ENCODE measurements at places on chromosomes 3 and 15.

- no peak for DNase-seq
Measured at GRCh38 chr15:44087578-44088465, 107.2 kb downstream of the FRMD5 start.

DNA sequence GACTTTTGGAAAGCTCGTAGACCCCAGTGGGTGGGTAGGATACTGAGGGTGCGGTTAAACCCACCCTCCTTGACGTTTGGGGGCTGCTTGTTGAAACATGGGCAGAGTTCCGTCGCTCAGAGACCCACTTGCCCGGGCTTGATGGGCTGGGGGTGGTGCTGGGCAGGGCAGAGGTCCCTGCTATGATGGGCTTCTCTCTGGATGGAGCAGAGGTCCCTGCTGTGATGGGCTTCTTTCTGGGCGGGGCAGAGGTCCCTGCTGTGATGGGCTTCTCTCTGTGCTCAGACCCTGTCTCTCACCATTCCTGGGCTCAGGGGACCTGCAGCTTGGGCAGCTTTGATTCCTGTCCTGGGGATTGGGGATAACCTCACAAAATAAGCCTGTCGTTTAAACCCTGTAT, 45.2 kb downstream of the FBLN2 start:
- DNase-seq = no peak

GRCh38 chr3:78647726-78648125, 1120.1 kb downstream of the ROBO1 start:
- DNase-seq = no peak

GRCh38 chr3:128051459-128051836, 789 bp upstream of the SEC61A1 start:
- no peak for DNase-seq

DNA sequence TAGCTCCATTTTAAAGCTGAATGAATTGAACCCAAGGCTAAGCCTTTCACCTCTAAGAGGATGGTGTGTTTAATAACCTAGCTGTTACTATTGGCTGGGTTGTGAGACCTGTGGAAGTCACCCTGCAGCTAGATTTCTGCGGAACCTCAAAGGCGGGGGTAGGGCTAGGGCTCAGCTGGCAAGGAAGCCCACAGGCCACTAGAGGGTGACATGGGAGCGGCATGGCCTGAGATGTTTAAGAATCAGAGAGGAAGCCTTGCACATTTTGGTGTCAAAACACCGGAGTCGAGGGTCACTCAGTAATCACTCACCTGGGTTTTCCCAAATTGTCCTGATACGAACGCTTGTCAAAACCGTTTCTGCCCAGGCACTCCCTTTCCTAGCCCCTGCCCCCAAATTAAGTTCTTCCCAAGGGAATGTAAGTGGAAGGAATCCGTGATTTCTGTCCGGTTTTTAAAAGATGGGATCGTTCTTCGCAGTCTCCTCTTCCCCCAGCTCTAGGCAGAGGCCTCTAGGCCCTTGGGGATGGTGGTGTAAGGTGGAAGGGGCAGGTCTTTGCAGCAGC, 3.8 kb upstream of the ACAD9 start:
- DNase-seq = peak; percentile 57

DNA sequence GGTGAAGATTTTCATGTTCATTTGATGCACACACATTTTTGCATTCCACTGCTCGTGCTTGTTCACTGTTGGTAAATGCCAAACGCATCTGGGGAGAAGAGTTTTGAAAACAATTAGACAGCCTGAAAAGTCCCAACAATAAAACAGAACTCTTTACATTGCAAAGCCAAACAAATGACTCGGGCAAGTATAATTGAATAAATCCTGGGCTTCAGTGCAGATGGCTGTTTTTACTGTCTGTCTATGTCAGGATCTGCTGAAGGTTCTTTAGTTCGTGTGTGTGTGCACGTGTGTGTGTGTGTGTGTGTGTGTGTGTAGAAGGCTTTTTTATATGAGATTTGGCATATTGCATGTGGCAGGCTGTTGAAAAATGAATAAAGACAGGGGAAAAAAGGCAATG, 277.5 kb upstream of the CDIN1 start:
- DNase-seq = no peak

- DNase-seq = no peak
Measured at GRCh38 chr15:67416891-67417290, 104.0 kb upstream of the C15orf61 start.

DNA sequence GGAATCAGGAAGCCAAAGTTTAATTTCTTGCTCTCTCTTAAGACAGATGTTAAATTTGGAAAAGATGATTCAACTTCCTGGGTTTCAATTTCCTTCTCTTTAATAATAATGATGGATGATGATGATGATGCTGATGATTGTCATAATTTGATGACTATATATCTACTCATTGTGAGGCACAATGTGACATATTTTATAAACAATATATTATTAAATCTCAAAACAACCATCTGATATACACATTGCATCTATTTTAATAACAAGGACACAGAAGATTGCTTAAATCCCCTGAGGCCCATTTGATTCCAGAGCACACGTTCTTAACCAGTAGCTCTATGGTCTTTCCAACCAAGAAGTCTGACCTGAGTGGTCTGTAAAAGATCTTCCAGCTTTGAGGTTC, 124.0 kb downstream of the CNTN6 start:
- no peak for DNase-seq

- DNase-seq = no peak
Measured at GRCh38 chr3:189056646-189057335, 115.0 kb upstream of the TPRG1 start.

GRCh38 chr3:65604863-65605526, 433.7 kb downstream of the MAGI1 start:
- no peak for DNase-seq

GRCh38 chr3:157058392-157059071, 101.4 kb downstream of the CCNL1 start:
- DNase-seq = no peak

DNA sequence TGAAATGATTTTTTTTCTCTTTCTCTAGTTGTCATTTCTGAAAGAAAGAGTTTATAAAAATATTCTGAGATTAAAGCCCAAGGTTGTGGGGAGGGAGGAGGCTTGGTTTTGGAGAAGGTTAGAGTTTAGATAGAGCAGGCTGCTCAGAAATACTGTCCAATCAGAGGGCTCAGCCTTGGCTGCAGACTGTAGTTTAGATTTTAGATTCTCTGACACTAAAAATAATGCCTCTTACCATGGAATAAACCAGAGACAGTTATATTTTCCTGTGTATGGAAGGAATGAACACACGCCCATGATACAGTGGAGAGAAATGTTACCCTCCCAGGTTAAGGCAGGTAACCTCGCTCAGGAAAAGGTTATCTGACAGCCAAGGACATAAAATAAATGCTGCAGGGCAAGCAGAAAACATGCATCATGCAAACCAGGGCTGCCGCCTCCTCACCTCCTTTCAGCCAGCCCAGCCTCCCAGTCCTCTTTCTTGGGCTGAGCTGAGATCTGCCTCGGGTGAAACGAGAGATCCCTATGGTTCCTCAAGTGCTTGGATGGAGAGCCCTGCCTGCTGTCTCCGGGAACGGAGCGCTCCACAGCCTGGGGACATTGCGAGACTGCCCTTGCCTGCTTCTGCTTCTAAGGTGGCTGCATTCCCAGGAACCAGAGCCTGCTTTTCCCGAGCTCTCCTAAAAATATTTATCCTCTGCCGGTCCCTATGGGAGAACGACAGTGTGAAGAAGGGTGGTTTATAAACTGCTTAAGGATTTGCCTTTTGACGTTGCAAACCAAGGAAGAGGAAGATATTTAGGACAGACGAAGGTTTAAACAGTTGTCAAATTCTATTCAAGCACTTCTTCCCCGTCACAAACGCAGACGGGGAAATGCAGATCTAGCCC, 848 bp downstream of the NCEH1 start:
- DNase-seq = no peak

GRCh38 chr3:63095-63765, 133.3 kb upstream of the CHL1 start:
- no peak for DNase-seq

Measured in activated naive CD4-positive, alpha-beta T cell (primary cell).